ENCODE measurements at places on chromosomes 1 and 21.

DNA sequence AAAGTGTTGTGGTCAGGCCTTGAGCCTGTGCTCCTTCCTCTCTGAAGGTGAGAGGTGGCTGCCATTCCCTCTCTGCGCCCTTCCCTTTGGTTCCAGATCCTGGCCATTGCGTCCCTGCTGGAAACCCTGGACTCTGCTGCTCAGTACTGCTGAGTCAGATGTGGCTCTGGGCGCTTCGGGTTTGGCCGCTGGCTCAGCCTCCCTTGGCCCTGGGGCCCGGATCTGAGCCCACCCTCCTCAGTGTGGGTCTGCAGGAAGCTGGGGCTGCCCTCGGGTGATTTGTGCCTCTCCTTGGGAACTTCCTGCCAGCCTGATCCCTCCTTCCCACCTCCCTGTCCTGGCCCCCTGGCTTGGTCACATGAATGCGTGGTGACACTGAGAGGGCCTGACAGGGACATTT is 32.2 kb downstream of the QSOX1 start:
- DNase-seq, result no peak

- no peak for DNase-seq
Measured at GRCh38 chr1:167158111-167158812, 62.4 kb upstream of the POU2F1 start.

- DNase-seq, result no peak
Measured at GRCh38 chr1:89502895-89503294, 21.7 kb upstream of the LRRC8B start.

GRCh38 chr1:89433421-89433820 is 69.6 kb downstream of the GBP6 start:
- no peak for DNase-seq

GRCh38 chr21:32131960-32132359 is 146.9 kb downstream of the MIS18A start:
- peak; percentile 14 for DNase-seq

GRCh38 chr1:200153277-200154055 is 126.0 kb downstream of the NR5A2 start:
- no peak for DNase-seq

- peak; percentile 84 for DNase-seq
Measured at GRCh38 chr1:162056043-162056442, 13.4 kb upstream of the NOS1AP start.

GRCh38 chr1:110007046-110007830 is 22.7 kb downstream of the AHCYL1 start:
- no peak for DNase-seq

DNA sequence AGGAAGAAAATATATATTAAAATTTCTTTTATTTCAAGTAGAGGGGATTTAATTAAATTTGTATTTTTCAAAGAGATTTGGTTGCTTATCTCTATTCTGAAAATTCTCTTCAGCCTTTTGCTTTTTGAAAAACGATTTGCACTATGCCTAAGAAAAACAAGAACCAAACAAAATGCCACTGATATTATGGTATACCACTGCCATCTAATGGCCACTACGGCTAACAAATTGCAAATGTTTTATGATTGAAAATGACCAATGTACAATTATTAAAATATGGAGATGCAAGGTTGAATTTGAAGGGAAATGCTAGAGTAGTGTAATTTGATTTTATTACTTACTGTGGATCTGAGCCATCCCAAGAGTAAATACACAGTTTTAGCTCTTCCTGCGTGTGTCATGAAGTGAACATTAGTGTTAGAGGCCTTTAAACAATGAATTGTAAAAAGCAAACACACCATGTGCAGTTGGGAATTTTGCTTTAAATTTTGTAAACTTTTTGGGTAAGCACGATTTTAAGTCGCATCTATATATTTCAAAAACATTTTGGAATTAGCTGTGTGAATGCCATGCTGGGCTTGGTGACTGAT is 137.4 kb upstream of the USP25 start:
- peak; percentile 49 for DNase-seq

DNA sequence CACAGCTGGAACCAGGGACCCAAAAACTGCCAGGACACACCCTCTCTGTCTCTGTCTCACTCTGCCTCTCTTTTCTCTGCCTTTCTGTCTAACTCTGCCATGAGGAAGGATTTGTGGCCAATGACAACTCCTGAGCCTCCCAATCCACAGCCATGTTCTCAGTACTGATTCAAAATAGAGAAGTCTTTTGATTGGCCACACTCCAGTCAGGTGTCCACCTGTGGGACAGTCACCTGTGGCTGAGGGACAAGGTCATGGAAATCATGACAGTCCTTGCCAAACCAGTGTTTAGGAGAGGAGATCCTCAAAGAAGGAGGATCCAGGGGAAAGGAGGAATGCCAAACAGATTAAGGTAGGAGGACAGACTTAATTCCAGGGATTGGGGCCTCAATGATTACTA is 15.8 kb downstream of the TINAGL1 start:
- DNase-seq, result no peak

- no peak for DNase-seq
Measured at GRCh38 chr1:111596499-111596898, 23.1 kb upstream of the RAP1A start.

DNA sequence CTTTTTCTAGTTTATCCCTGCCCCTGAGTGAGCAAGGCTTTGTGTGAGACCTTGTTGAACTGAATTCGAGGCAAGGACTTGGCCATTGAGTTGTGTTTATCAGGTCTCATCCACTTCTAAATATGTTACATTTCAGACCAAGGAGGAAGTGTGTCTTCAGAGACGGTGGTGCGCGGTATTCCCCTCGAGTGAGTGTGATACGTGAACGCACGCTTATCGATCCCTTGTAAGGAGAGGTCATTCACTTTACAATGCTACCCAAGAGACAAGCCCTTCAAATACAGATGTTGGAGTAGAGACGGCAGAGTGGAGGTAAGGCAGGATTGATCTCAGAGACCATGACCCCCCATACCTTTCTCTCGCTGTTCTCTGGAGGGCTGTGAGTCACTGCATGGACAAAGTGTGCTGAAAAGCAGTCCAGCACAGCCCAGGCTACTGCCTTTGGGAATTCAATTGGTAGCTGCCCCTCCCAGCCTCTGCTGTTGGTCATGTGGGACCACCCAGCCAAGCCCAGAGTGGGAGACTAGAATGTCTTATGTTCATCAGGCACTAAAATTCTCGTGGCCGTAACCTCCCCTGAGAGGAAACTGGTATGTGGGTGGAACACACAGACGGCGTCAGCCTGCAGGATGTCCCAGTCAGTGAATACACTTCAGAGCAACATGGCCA is 16.3 kb upstream of the MTARC1 start:
- no peak for DNase-seq

All from cardiac muscle cell (in vitro differentiated cells and primary cell).